Natural killer cell (primary cell): ENCODE measurements at places on chromosomes 6 and 20. TPM values are rescaled to one million over a fixed set of nuclear protein-coding genes. Genes with fewer than 3 reads are reported as not detected.
A peak's percentile ranks its signal among the peaks of the same experiment; 100 is the strongest.

DNA sequence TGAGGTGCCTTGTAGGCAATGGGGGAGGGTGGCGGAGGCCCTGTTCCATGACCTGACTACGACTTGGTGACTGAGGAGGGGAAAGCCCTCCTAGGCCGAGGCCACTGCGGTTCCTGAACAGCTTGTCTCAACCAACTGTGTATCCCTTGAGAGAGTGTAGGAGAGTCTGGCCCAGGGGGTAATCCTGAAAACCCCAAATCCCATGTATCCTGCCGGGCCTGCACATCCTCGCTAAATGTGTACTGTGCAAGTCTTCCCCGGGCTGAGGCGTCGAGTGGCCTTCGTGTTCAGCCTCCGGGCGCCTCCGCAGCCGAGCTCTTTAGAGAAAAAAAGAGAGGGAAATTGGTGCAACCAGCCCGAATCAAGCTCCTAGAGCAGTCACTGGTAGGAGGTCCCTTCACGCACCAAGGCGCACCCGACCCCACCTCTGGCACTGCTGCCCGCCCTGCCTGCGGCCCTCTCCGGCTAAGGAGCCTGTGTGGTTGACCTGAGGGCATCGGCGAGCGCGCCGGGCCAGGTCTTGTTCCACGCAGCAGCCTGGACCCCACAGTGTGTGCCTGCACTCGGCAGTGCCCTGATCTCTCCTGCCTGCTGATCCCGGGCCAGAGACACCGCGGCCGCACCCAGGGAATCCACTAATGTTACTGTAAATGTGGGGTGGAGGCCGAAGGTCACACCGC, 7.3 kb downstream of the SIM1 start:
- H3K27ac ChIP-seq: no peak overlapping the region
- H3K4me1 ChIP-seq: peaks cover 5% of the 10 kb centered on the region
- no peaks in the 10 kb centered on the region for H3K36me3 ChIP-seq
- no peak overlapping the region for H3K4me3 ChIP-seq
- no peak for DNase-seq

- no peak overlapping the region for H3K27ac ChIP-seq
- no peaks in the 10 kb centered on the region for H3K36me3 ChIP-seq
- H3K27me3 ChIP-seq: no peaks in the 10 kb centered on the region
- H3K4me3 ChIP-seq: no peak overlapping the region
- no peak for DNase-seq
Observed at GRCh38 chr20:42082611-42083010, 464.4 kb upstream of the CHD6 start.

Gene TP53TG5
- total RNA-seq: not detected

Gene CASS4
- total RNA-seq: 9.3 TPM

Gene SULF2
- total RNA-seq: 8.1 TPM

- H3K27me3 ChIP-seq: no peaks in the 10 kb centered on the region
- H3K27ac ChIP-seq: no peak overlapping the region
- H3K36me3 ChIP-seq: no peaks in the 10 kb centered on the region
- no peak for DNase-seq
- H3K4me1 ChIP-seq: peaks cover 11% of the 10 kb centered on the region
Observed at GRCh38 chr20:13006825-13007224, 1.9 kb upstream of the SPTLC3 start.

- H3K4me1 ChIP-seq: peaks cover 27% of the 10 kb centered on the region
- H3K4me3 ChIP-seq: no peak overlapping the region
- peak; percentile 5 for DNase-seq
- H3K27me3 ChIP-seq: no peaks in the 10 kb centered on the region
Observed at GRCh38 chr6:40440053-40440452, 147.1 kb downstream of the LRFN2 start.

- no peak for DNase-seq
- H3K4me1 ChIP-seq: peaks cover 12% of the 10 kb centered on the region
- no peak overlapping the region for H3K4me3 ChIP-seq
- H3K36me3 ChIP-seq: no peaks in the 10 kb centered on the region
- H3K27ac ChIP-seq: no peak overlapping the region
Observed at GRCh38 chr6:27771235-27771634, 141.0 kb downstream of the OR2B2 start.

DNA sequence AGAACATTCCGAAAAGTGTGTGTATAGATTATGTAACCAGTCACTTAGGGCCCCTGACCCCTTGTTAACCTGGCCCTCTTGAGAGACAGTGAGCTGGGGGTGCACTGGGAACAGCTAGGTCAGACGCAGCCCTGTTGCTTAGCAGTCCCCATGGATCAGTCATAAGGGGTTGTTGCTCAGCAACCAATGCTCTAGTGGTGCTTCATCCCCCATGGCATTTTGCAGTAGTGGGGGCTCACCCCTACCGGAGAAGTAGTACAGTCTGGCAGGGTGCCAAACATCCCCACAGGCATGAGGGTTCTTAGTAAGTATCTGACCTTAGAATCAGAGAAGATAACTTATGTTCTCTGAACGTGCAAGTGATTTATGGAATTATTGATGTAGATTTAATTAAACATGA, 12.3 kb downstream of the PKIB start:
- H3K4me1 ChIP-seq: no peaks in the 10 kb centered on the region
- no peak overlapping the region for H3K27ac ChIP-seq

DNA sequence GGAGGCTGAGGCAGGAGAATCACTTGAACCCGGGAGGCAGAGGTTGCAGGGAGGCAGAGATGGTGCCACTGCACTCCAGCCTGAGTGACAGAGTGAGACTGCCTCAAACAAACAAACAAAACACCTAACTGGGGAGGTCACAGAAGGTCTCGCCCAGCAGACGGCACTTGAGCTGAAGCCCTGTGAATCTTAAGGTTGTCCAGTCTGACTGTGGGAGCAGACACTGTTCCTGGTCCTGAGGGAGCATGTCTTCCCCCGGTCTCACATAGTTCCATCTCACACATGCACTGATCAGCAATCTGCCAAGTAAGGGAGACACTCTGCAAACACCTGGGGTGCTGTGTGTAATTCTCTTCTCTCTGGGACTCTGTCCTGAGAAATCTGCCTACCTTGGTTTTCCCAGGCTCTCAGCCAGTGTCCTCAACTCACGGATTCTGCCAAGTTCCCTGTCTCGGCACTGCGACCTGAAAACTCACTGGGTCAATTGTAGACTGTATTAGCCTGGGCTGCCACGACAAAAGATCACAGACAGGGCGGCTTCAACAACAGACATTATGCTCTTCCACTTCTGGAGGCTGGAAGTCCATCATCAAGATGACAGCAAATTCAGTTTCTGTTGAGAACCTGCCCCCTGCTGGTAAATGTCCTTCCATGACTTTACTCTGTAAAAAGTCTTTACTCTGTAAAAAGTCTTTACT, 94.3 kb downstream of the JPH2 start:
- H3K4me1 ChIP-seq: no peaks in the 10 kb centered on the region
- peak; percentile 63 for DNase-seq
- H3K27me3 ChIP-seq: no peaks in the 10 kb centered on the region
- no peaks in the 10 kb centered on the region for H3K36me3 ChIP-seq

Gene SPATA25
- not detected for total RNA-seq

Gene ROMO1
- 49.7 TPM for total RNA-seq

Gene KIAA0408
- total RNA-seq: not detected

Gene PRPF6
- total RNA-seq: 52.7 TPM

- no peaks in the 10 kb centered on the region for H3K27me3 ChIP-seq
- no peak overlapping the region for H3K27ac ChIP-seq
- DNase-seq: no peak
Observed at GRCh38 chr20:17666481-17666880, 15.6 kb downstream of the RRBP1 start.

DNA sequence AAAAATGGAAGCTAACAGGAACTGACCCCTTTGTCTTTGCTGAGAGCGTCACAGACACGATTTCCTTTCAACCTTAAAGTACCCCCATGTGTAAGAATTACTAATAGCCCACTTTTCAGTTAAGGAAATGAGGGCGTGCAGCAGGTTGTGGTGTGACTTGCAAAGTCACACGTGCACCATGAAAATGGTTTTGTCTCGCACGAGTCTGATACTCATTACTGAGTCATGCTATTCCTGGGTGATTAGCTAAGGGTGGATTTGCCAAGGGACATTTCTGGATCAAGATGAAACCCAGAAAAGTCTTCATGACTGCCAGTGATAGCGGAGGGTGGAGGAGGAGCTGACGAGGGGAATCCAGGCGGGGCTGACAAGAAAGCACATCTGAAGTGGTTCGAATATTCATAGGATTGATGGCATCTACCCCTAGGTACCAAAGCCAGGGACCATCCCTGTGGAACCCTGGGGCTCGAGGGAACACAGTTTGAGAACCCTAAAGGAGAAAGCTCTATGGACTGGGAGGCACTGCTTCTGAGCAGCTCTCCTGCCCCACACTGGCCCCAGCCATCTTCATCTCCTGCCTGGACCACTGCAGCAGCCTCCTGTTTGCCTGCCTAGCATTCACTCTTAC, 12.1 kb upstream of the NFATC2 start:
- H3K27ac ChIP-seq: no peak overlapping the region
- H3K27me3 ChIP-seq: peaks cover 10% of the 10 kb centered on the region
- H3K36me3 ChIP-seq: no peaks in the 10 kb centered on the region
- H3K4me1 ChIP-seq: peaks cover 18% of the 10 kb centered on the region
- DNase-seq: peak; percentile 35
